ENCODE measurements at places on chromosomes 4 and X. TPM values are rescaled to one million over a fixed set of nuclear protein-coding genes. Genes with fewer than 3 reads are reported as not detected.

RLIM gene
- total RNA-seq = 44.9 TPM

ARR3 gene
- total RNA-seq = not detected

TLR7 gene
- total RNA-seq = not detected

SERTM2 gene
- total RNA-seq = not detected

NR3C2 gene
- 3.2 TPM for total RNA-seq

RAB41 gene
- not detected for total RNA-seq

FAM53A gene
- total RNA-seq = 1.3 TPM

PRIMPOL gene
- 14.0 TPM for total RNA-seq

SPIN2A gene
- total RNA-seq = 0.19 TPM

MAGEE2 gene
- not detected for total RNA-seq

HSFX3 gene
- total RNA-seq = not detected

HPGDS gene
- not detected for total RNA-seq

CYLC1 gene
- total RNA-seq = not detected

PRDX4 gene
- total RNA-seq = 183 TPM

PCDH7 gene
- total RNA-seq = 22.9 TPM

C4orf54 gene
- not detected for total RNA-seq

NDUFC1 gene
- 84.3 TPM for total RNA-seq

DCX gene
- total RNA-seq = not detected

CPLX1 gene
- total RNA-seq = 0.47 TPM

TMEM255A gene
- total RNA-seq = under 0.01 TPM

CPZ gene
- not detected for total RNA-seq

P2RY4 gene
- total RNA-seq = 0.09 TPM

NOP14 gene
- 29.4 TPM for total RNA-seq

CCKAR gene
- not detected for total RNA-seq

CXorf65 gene
- total RNA-seq = not detected

GPRASP1 gene
- 2.2 TPM for total RNA-seq

CT47B1 gene
- total RNA-seq = not detected

MAGEB1 gene
- total RNA-seq = not detected

DAPP1 gene
- not detected for total RNA-seq

DGAT2L6 gene
- not detected for total RNA-seq

Data from endothelial cell of coronary artery (primary cell).